ENCODE measurements at places on chromosomes 5 and 9.

DNA sequence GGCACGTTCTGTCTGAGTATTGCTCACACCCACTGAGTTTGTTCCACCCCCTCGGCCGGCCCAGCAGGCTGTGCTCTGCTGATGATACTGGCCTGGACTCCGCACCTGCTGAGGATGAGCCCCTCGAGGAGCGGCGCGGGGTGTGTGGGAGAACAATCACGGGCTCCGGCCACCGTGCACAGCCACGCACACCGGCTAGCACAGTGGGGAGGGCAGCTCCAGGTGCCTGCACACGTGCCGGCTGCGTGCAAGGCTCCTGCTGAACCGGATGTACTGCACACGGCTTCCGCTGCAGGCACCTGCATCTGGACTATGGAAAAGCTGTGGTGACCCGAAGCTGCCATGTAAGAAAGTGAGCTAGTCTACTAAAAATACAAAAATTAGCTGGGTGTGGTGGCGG lies 485.2 kb upstream of the CDH9 start:
- DNase-seq: no peak

- no peak for DNase-seq
Measured at GRCh38 chr9:72808446-72808768, 144.4 kb downstream of the ALDH1A1 start.

GRCh38 chr5:139845846-139846681 lies 50.5 kb downstream of the PSD2 start:
- no peak for DNase-seq

GRCh38 chr9:105079457-105079856 lies 151.5 kb upstream of the ABCA1 start:
- DNase-seq: no peak

DNA sequence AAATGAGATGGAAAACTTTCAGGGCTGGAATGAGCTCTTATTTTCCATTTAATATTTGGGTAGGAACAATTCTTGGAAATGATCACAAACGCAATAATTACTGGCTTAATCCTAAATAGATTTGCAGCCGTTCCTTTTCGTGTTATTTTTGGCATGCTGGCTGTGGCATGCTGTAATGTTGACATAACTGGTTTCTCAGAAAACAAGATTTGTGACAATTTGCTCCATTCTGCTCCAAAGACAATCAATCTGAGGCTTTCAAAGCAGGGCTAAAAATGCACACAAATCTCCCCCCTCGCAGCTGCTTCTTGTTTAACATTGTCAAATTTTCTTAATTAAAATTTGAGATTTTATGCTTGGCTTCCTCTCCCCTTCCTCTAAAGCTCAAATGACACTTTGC lies 151.2 kb downstream of the TTC39B start:
- no peak for DNase-seq

GRCh38 chr5:74679966-74680365 lies 5.1 kb upstream of the HEXB start:
- DNase-seq: no peak

GRCh38 chr9:32572900-32573523 lies at the start of gene NDUFB6:
NDUFB6 (minus strand) TSS chr9:32573159; CDS start chr9:32573060, 99 bp downstream.
- peak; percentile 90 for DNase-seq

DNA sequence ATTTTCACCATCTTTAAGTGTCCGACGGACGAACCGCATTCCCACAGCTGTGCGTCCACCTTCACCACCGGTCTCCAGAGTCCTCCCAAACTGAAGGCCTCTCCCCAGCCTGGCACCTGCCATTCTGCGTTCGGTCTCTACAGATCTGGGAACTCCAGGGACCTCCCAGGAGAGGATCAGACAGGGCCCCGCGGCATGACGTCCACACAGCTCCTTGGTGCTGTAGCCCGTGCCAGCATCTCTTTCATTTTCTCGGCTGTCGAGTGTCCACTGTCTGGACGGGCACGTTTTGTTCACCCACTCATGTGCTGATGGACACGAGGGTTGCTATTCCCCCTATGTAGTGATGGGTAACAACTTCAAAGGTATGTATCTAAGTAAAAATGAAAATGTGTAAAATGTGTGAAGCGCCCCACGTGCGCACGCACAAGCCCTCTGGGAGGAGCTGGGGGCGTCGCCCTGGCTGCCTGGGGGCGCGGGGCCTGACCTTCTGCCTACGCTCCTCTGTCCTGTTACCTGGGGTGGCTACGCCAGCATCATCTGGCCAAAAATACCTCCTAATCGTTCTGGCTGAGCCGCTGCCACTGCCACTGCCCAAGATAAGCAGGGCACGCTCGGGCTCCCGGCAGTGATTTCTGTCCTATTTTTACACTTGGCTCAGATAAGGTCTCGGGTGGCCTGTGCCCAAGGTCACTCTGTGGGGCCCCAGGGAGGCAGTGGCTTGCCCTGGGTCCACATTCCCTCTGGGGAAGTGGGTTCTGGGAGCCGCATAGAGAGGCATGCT lies 10.8 kb upstream of the SLC12A7 start:
- no peak for DNase-seq

DNA sequence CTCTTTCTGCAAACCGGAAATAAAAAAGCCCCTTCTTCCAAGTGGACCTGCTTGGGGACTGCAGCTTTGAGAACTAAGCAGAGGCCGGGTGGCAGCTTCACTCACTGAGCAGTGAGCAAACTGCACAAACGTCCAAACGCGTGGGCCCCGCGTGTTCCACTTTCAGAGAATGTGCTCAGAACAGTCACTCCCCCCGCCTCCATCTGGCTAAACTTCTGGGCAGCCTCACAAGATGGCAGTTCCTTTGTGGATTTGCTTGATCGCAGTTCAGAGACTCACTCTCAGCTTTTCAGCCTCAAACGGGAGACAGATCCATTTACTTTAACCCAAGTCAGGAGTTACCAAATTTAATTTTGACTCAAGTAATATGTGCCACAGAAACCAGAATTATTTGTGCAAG lies 216.6 kb downstream of the TLE1 start:
- DNase-seq: peak; percentile 78

- no peak for DNase-seq
Measured at GRCh38 chr9:92686954-92687353, 17.0 kb upstream of the IPPK start.

DNA sequence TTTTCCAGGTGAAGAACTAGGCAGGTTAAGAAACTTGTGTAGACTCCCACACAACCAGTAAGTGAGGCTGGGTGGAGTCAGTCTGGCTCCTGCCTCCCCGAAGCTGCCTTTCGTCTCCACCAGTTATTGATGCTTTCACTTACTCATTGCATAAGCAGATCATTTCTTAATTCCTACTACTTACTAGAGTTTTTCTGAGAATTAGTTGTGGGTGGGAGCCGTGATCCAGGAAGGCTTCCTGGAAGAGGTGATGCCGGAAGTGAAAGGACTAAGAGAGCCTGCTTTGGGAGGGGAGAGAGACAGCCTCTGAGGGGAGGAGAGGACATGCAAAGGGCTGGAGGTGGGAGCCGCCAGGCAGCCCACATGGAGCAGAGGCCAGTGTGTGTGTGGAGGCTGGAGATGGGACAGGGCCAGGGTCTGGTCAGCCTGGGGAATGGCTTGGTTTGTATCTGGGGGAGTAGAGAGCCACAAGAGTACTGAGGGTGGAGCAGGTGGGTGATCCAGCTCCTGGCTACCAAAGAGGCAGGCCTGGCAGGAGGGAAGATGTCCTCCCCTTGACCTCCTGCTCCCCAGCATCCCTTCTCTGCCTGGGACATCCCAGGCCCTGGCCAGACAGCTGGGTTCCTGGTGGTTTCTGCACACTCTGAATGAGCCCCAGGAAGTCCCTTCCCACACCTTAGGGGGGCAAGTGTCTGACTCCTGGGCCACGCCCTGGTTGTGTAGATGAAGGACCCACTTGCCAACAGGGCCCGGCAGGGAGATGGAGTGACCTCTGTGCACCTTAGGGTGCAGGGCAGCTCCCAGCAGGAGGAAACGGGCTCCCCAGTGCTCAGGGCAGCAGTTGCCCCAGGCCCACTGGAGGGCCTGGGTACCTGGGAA lies 12.2 kb upstream of the CARD19 start:
- DNase-seq: no peak

DNA sequence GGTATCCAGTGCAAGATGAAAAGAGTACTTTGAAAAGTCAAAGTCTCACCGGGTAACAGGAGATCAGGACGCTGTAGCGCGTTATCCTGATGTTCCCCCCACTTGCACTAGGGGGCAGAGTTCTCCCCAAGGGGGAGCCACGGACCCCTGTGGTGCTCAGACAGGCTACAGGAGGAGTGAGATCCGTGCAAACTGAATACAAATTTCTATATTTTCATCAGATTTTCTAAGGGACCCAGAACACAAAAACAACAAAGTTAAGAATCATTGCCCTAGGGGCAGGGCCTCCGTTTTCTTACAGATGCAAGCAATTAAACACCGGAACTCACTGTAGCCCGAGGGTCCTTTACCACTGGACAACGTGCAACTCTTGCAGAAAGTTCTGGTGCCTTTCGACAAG lies 2.0 kb downstream of the MYO10 start:
- no peak for DNase-seq

- DNase-seq: no peak
Measured at GRCh38 chr9:130118841-130119518, 53.2 kb upstream of the NCS1 start.

GRCh38 chr5:150412319-150413175 lies at the start of gene CD74:
CD74 (minus strand) TSS chr5:150412910; CDS start chr5:150412749, 161 bp downstream.
- peak; percentile 40 for DNase-seq

DNA sequence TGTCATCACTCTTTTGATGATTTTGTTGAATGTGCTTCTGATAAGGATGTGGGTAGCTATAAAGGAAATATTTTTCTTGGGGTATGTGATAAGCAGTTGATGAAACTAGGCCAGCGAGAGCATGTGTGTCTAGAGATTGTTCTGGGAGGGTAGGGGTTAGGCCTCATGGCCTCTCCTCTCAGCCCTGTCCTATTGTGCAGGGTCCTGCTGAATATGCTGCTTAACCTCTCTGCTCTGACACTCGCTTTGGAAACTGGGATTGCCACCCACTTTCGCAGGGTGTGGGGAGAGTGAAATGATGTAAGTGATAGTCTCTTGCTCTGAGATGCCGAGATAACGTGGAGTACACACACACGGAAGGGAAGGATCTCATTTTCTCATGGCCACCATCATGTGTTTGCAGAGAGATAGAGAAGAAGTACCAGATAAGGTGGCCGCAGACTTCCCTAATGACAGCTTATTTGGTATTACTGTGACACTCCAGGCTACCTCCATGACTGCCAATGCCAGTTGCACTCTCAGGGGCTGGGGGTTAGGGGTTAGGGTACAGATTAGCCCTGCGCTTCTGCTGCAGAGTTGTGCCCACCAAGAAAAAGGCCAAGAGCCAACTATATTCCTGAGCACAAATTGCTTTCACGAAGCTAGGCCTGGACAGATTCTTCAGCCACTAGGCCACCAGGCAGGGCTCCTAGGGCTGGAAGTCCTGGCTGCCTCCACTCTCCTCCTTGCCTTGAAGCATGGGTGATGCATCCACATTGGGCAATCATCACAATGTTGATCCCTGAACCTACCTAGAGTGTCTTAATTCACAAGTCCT lies 25.2 kb upstream of the TNFAIP8 start:
- DNase-seq: no peak

GRCh38 chr9:123353041-123353440 lies 3.0 kb upstream of the CRB2 start:
- no peak for DNase-seq

DNA sequence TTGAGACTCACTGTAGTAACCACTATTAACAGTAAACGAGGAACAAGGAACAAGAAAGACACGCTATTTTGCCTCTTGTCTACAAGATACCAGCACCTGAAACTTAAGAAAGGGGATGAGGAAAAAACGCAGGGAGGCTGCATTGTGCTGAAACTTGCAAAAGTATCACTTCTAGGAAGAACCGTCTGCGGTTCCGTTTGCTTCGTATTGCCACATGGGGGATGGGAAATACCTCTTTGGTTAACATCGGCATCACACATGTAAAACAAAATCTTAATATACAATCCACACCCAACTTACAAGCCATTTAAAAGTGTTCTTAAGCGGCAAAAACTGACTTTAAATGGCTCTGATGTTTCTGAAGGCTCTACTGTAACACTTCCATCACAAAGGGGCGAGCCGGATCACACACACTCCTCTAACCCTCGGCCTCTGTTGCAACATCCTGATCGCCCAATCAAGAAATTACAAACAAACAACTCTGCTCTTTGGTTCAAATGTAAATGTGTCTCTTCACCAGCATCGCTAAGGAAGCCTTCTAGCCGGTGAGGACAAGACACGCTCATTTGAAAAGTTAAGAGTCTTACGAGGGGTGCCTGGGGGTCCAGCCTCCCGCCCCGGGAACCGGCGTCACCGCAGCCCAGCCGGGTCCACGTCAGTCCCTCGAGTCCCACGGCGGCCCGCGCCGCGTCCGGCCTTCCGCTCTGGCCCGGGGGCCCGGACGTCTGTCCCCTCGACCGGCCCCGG lies 621 bp downstream of the SEC16A start:
- no peak for DNase-seq

DNA sequence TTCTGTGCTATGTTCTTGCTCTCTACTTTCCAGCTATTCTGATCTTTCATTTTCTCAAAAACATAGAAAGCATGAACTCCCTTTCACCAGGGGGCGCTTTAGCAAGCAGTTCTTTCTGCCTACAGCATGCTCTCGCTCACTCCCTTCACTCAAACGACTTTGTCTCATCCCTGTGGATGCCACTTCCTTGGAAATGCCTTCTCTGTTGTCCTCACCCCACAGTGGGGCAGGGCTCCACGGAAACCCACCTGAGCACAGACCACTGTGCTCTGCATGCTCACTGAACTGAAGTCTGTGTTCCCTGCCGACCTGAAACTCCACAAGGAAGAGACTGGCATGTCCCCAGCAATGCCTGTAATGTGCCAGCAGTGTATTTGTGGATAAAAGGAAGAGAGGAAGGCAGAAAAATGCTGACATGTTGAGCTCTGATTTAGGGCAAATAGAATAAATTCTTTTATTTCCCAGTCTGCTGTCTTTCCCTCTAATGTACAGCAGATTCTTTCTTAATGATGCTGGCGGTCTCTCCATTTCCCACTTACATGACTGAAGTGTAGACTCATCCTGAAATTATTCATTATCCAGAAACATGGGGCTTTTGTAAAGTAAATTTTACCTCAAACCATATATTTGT lies 4.9 kb upstream of the ROR2 start:
- DNase-seq: no peak

- peak; percentile 23 for DNase-seq
Measured at GRCh38 chr9:13568841-13569601, 289.5 kb upstream of the MPDZ start.

- no peak for DNase-seq
Measured at GRCh38 chr9:6779417-6780241, 21.9 kb downstream of the KDM4C start.

GRCh38 chr9:78507037-78507436 lies 210.1 kb downstream of the PSAT1 start:
- DNase-seq: no peak

DNA sequence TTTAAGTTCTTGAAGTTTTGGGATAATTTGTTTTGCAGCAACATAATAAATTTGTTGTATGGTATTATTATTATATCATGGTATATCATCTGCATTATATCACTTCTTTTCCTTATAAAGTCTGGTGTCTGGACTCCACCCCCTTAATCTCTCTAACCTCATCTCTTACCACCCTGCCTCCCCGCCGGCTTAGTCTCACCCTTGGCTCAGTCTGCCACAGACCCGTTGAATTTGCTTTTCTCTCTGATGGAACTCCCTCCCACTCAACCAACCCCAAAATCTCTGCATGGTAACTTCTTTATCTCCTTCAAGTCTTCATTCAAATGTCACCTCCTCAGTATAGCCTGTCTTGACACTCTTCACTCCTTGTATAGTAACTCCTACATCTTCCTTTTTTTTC lies 29.6 kb upstream of the MATR3 start:
- no peak for DNase-seq

GRCh38 chr5:17218353-17219005 lies 1.0 kb downstream of the BASP1 start:
- DNase-seq: no peak

Data from occipital lobe (tissue), 3 donors.